ENCODE measurements at places on chromosomes 2 and 18.

- no peak overlapping the region for H3K27ac ChIP-seq
- ATAC-seq = no peak
- no peaks in the 10 kb centered on the region for H3K27me3 ChIP-seq
- H3K36me3 ChIP-seq = no peaks in the 10 kb centered on the region
- H3K4me3 ChIP-seq = no peak overlapping the region
Measured at GRCh38 chr18:32922951-32923430, 150.2 kb upstream of the KLHL14 start.

DNA sequence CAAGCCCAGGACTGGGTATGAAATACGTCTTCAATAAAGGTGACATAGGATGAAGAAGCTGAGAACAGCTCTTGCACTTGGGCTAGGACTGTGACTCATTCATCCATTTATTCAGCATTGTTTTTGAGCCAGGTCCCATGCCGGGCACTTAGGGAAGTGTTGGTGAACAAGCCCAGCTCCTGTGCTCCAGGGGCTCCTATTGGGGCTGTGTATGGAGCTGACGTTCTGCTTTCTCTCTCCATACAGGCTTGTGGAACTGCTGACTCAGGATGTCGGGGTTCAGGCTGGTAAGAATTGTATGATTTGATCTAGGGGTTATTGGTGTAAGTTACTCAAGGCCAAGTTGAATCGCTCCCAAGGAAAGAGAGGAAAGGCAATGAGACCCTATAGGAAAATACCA lies 24.0 kb downstream of the MYO7B start:
- no peaks in the 10 kb centered on the region for H3K27me3 ChIP-seq
- no peaks in the 10 kb centered on the region for H3K36me3 ChIP-seq
- no peaks in the 10 kb centered on the region for H3K4me1 ChIP-seq
- H3K27ac ChIP-seq = no peak overlapping the region
- H3K4me3 ChIP-seq = no peak overlapping the region

GRCh38 chr2:113175042-113175628 lies 1.4 kb downstream of the PSD4 start:
- no peaks in the 10 kb centered on the region for H3K36me3 ChIP-seq
- no peaks in the 10 kb centered on the region for H3K4me1 ChIP-seq
- ATAC-seq = no peak
- no peaks in the 10 kb centered on the region for H3K27me3 ChIP-seq
- no peak overlapping the region for H3K4me3 ChIP-seq

DNA sequence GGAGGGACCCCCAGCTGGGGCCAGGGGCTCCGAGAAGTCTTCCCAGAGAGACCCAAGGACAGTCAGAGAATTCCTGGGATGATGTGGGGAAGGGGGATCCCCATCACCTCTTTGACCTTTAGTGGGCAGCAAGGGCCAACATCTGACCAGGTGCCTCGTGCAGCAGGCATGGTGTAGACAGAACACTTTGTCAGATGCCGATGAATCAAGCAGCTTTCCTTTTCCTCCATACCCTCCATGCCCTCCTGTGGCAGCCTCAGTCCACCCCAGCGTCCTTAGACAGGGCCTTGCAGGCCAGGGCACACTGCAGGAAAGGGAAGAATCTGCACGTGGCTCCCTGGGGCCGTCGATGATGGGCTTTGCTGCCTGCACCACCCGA lies 26.3 kb downstream of the GPR55 start:
- peaks cover 5% of the 10 kb centered on the region for H3K27me3 ChIP-seq
- H3K4me1 ChIP-seq = no peaks in the 10 kb centered on the region
- no peak overlapping the region for H3K4me3 ChIP-seq
- no peak overlapping the region for H3K27ac ChIP-seq
- H3K36me3 ChIP-seq = no peaks in the 10 kb centered on the region
- ATAC-seq = no peak

- H3K27ac ChIP-seq = no peak overlapping the region
- no peak overlapping the region for H3K4me3 ChIP-seq
- H3K36me3 ChIP-seq = no peaks in the 10 kb centered on the region
- ATAC-seq = no peak
- H3K4me1 ChIP-seq = no peaks in the 10 kb centered on the region
- H3K27me3 ChIP-seq = no peaks in the 10 kb centered on the region
Measured at GRCh38 chr2:200092235-200092634, 136.9 kb downstream of the MAIP1 start.
